ENCODE measurements at places on chromosomes 16 and 17. TPM values are rescaled to one million over a fixed set of nuclear protein-coding genes. Genes with fewer than 3 reads are reported as not detected.
A peak's percentile ranks its signal among the peaks of the same experiment; 100 is the strongest.

- DNase-seq, result no peak
Measured at GRCh38 chr16:79895053-79895916, 294.7 kb upstream of the MAF start.

- peak; percentile 1 for DNase-seq
Measured at GRCh38 chr16:90078579-90078895, 1.4 kb upstream of the PRDM7 start.

DNA sequence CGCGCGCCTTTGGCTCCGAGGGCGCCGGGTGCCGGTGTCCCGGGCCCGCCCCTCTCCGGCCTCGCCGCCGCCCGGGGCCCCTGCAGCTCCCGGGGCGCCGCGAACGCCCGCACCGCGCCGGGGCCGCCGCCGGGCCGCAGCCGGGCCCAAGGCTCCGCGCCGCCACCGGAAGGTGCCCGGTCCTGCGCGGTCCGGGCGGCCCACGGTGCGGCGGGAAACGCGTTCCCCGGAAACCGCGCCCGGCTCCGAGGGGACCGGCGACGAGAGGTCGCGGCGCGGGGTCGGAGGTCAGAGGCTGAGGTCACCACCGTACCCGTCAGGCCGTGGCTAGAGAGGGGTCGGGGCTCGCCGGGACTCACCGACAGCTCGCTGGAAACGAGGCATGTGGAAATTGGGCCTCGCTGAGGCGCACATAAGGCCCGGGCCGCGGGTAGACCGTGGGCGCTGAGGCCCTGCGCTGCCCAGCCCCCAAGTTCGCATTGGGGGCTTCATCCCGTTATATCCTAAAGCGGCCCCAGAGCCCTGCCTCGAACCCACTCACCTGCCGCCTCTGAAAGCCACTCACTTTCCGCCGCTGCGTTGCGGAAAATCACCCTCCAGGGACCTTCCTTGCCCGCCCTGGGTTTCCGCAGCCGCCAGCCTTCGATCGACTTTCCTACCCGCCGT lies at the start of gene DUS1L:
TSS of gene DUS1L (minus strand) at position 167 of the 666 bp plus-strand sequence. CDS start 745 bp downstream, outside the sequence.
- DNase-seq, result peak; percentile 67

Gene EXOC3L1
- 3.6 TPM for total RNA-seq

DNA sequence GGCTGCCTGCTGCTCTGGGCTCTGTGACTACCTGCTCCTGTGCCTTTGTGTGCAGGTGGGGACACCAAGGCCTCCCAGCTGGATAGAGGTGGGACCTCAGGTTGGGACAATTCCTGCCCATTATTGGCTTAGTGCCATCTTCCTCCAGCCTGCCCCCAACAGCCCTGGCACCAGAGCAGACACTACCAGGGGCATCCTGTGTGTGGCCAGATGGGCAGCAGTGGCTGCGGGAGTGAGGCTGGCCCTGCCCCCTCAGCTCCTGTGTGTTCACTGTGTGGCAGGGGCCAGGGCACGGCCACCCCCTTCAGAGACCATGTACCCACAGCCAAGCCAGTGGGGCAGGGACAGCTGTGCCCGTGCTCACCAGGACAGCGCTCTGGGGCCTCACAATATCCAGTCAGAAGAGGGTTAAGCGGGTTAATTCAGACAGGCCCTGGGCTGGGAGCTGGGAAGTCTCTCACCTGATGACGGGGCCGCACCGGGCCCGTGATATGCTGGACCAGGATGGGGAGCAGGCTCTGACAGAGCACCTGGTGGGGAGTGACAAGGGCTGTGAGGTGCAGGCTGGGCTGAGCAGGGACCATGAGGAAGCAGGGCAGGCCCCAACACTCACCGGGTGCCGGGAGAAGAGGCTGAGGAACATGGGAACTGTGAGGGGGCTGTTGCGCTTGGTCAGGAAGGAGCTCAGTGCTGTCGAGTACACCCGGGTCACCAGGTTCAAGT lies 13.0 kb downstream of the MYBBP1A start:
- DNase-seq, result no peak

Gene PRR35
- total RNA-seq, result not detected
